ENCODE measurements at places on chromosomes 16 and 17. TPM values are rescaled to one million over a fixed set of nuclear protein-coding genes. Genes with fewer than 3 reads are reported as not detected.

UMOD gene
- not detected for total RNA-seq

MARVELD3 gene
- total RNA-seq, result 0.88 TPM

MYH1 gene
- total RNA-seq, result not detected

VAT1L gene
- total RNA-seq, result under 0.01 TPM

ZNF624 gene
- total RNA-seq, result 7.1 TPM

TPSB2 gene
- total RNA-seq, result not detected

HS3ST6 gene
- total RNA-seq, result not detected

C16orf92 gene
- total RNA-seq, result not detected

FOXC2 gene
- 2.2 TPM for total RNA-seq

AHSP gene
- not detected for total RNA-seq

- H3K36me3 ChIP-seq, result no peaks in the 10 kb centered on the region
- no peak overlapping the region for H3K27ac ChIP-seq
- no peaks in the 10 kb centered on the region for H3K4me1 ChIP-seq
- H3K4me3 ChIP-seq, result no peak overlapping the region
These were observed 22.9 kb upstream of the ZFPM1 start for GRCh38 chr16:88430185-88430523.

DNA sequence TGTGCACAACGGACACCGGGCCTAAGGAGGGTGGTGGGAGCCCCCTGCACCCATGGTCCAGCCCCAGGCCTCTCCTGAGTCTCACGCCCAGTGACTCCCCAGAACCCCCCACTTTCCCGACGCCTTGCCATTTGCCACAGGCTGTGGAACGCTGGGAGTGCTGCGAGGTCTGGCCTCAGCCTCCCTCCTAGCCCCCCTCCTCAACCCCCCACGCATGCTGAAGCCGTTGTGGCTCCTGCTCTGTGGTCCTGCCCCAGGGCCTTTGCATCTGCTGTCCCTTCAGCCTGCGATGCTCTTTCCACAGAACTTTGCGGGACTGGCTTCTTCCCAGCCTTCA lies 226.0 kb upstream of the GSE1 start:
- H3K36me3 ChIP-seq, result no peaks in the 10 kb centered on the region
- H3K4me1 ChIP-seq, result peaks cover 20% of the 10 kb centered on the region
- no peak overlapping the region for H3K27ac ChIP-seq
- no peak for DNase-seq
- no peak overlapping the region for H3K4me3 ChIP-seq

GRCh38 chr17:7356072-7356549 lies 1.2 kb downstream of the TMEM95 start:
- no peaks in the 10 kb centered on the region for H3K27me3 ChIP-seq
- DNase-seq, result peak; percentile 97
- no peak overlapping the region for H3K4me3 ChIP-seq
- no peak overlapping the region for H3K27ac ChIP-seq

GRCh38 chr17:81332914-81333528 lies 37.9 kb upstream of the SLC38A10 start:
- no peak overlapping the region for H3K27ac ChIP-seq
- DNase-seq, result no peak
- H3K4me3 ChIP-seq, result no peak overlapping the region
- H3K4me1 ChIP-seq, result peaks cover 11% of the 10 kb centered on the region
- no peaks in the 10 kb centered on the region for H3K36me3 ChIP-seq

GRCh38 chr16:53998024-53998810 lies 288.4 kb downstream of the IRX3 start:
- H3K4me1 ChIP-seq, result peaks cover 18% of the 10 kb centered on the region
- H3K27ac ChIP-seq, result no peak overlapping the region

DNA sequence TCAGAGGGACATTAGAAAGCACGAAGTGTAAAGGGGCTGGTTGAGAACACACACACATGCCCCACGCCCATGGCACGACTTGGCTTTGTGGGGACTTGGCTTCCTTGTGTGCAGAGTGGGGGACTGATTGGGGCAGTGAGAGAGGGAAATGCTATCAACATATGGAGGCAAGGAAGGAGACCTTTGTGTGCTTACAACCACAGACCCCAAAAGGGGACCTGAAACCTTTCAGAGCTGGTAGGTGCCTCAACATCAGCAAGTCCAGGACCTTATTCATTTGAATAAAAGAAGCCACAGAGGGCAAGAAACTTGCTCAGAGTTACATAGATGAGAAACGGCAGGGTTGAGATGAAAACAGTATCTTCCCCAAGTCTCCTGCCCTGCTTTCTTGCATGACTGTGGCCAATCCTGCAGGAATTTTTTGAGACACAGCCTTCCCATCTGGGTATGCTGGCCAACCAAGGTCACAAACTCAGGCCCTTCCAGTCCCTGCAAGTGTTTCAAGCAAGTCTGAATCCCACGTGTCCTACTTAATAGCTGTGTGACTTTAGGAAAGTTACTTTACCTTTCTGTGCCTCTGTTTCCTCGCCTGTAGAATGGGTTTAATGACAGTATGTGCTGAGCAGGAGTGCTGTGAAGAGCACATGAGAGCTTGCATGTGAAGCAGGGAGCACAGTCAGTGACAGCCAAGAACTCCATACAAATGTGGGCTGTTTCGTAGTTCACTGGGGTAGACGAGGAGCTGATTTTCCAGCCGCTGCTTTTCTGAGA lies 26.2 kb downstream of the C16orf78 start:
- DNase-seq, result no peak
- H3K36me3 ChIP-seq, result no peaks in the 10 kb centered on the region
- H3K4me1 ChIP-seq, result no peaks in the 10 kb centered on the region
- no peak overlapping the region for H3K27ac ChIP-seq

DNA sequence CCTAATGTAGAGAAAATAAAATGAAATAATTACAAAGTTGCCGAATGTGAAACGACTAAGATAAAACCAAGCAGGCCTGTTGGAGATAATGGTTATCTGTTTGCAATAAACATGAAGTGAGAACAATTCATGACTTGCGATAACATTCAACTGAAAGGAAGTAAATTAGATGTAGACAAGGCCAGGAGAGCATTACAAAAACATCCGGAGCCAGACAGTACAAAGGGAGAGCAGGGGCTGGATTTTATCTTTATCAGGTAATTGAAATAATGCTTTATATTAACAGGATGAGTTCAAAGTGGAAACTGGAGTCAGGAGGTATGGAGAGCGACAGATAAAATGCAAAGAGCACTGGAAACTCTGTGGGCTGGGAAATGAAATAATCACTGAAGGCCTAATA lies 265.6 kb upstream of the GOT2 start:
- H3K4me3 ChIP-seq, result no peak overlapping the region
- no peaks in the 10 kb centered on the region for H3K4me1 ChIP-seq
- no peak overlapping the region for H3K27ac ChIP-seq
- H3K36me3 ChIP-seq, result no peaks in the 10 kb centered on the region
- no peaks in the 10 kb centered on the region for H3K27me3 ChIP-seq

DNA sequence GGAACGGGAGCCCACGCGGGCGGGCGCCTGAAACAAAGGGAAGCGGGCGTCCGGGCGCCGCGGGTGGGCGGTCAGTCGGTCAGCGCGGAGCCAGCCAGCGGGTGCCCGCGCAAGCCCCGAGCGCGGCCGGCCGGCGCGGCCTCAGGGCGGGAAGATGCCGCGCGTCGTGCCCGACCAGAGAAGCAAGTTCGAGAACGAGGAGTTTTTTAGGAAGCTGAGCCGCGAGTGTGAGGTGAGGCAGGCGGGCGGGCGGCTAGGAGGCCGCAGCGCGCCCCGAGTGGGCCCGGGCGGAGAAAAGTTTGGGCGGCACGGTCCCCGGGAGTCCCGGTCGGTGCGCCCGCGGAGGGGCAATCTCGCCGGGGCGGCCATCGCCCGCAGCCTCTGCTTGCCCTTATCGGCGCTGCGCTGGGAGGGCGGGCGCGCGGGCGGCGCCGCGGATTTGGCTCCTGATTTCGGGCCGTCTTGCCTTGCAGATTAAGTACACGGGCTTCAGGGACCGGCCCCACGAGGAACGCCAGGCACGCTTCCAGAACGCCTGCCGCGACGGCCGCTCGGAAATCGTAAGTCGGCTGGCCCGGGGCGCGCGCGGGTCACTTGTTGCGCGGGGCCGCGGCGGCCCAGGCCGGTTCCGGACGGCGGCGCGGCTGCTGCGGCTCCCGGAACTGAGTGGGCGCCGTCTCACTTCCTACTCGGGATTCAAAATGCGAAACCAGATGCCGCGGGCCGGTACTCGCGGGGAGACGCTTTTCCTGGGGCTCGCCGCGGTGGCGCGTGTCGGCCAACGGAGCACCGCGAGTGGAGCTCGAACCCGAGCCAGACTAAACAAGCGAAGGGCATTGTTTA lies 526 bp downstream of the CBFB start:
- H3K36me3 ChIP-seq, result peaks cover 12% of the 10 kb centered on the region
- peak overlapping the region; percentile 58 for H3K27ac ChIP-seq
- no peaks in the 10 kb centered on the region for H3K27me3 ChIP-seq
- peak overlapping the region; percentile 79 for H3K4me3 ChIP-seq

GRCh38 chr16:30186782-30187555 lies 3.6 kb downstream of the CORO1A start:
- no peak overlapping the region for H3K27ac ChIP-seq
- DNase-seq, result peak; percentile 93
- no peaks in the 10 kb centered on the region for H3K4me1 ChIP-seq
- H3K4me3 ChIP-seq, result no peak overlapping the region

DNA sequence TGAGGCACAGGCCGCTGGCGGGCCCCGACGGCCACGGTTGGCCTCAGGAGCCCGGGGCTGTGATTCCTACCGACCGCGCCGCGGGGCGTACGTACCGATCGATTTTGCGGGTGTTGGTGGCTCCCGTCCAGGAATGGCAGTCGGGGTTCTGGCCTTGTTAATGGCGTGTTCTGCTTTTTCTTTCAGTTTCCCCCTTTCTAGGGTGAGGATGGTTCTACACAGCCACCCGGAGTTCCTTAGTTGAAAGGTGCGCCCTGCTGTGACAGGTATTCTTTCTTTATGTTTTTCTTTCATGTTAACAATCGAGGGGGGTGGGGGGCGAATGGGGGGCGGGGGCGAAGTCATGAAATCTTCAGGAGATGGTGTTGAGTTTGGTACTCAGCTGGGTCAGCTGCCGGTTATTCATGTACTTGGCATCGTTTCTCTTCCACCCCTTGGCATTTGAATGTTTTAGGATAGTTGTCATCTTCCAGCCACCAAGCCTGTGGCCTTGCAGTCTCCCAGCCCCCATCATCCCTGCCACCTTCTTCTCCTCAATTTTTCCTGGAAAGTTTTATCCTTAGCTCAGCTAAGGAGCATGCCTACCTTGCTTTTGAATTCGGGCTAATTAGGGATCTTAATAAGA lies 802 bp downstream of the CYLD start:
- H3K27ac ChIP-seq, result peak overlapping the region; percentile 88
- no peaks in the 10 kb centered on the region for H3K27me3 ChIP-seq
- H3K36me3 ChIP-seq, result peaks cover 7% of the 10 kb centered on the region
- H3K4me1 ChIP-seq, result peaks cover 36% of the 10 kb centered on the region
- peak overlapping the region; percentile 80 for H3K4me3 ChIP-seq

GRCh38 chr16:85222155-85222863 lies 110.0 kb upstream of the CIBAR2 start:
- no peak for DNase-seq
- no peaks in the 10 kb centered on the region for H3K27me3 ChIP-seq
- no peak overlapping the region for H3K4me3 ChIP-seq
- no peak overlapping the region for H3K27ac ChIP-seq

DNA sequence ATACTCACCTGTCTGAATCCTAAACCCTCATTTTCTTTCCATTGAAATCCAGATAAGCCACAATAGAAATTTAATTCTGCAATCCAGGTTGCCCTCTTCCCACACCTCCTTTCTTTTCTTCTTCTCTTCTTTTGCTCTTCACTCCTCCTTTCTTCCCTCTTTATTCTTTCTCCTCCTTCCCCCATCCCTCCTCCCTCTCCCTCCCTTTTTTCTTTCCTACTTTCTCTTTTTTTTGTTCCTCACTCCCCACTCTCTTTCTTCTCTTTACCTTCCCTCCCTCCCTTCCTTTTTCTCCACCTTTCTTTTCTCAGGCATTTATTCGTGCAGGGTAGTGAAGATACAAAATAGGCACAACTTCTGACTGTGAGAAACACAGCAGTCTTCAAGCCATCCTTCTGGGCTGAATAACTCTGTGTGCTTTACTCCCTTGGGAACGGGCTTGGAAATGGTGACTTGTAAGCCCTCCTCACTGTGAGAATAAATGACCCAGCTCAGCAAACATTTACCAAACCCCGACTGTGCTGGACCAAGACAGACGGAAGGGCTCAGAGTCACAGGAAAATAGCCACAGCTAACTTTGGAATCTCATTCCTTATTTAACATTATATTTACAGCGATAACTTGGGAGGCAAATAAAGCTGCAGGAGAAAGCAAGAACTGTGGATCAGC lies 140.8 kb downstream of the HAPSTR1 start:
- H3K4me3 ChIP-seq, result no peak overlapping the region
- H3K27me3 ChIP-seq, result no peaks in the 10 kb centered on the region
- no peak for DNase-seq
- no peaks in the 10 kb centered on the region for H3K36me3 ChIP-seq
- no peaks in the 10 kb centered on the region for H3K4me1 ChIP-seq
- no peak overlapping the region for H3K27ac ChIP-seq

DNA sequence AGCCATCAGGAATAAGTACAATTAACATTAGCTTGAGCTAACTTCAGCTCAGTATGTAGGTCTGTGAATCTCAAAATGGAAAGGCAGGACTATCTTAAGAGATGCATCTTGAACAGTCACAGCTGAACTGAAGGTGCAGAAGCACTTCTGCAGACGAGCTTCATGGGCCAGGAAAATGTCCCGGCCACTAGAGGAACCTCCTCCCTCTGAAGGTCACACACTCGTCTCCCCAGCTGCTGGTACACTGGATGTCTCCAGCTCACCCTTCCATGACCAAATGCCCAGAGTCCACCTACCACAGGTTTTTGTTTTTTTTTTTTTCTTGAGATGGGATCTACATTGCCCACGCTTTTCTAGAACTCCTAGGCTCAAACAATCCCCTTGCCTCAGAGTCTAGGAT lies 33.2 kb downstream of the WDR59 start:
- H3K4me3 ChIP-seq, result no peak overlapping the region
- DNase-seq, result no peak
- H3K4me1 ChIP-seq, result no peaks in the 10 kb centered on the region
- no peak overlapping the region for H3K27ac ChIP-seq

All from osteoblast (primary cell).